ENCODE measurements at places on chromosomes 1 and 21.
A peak's percentile ranks its signal among the peaks of the same experiment; 100 is the strongest.

DNA sequence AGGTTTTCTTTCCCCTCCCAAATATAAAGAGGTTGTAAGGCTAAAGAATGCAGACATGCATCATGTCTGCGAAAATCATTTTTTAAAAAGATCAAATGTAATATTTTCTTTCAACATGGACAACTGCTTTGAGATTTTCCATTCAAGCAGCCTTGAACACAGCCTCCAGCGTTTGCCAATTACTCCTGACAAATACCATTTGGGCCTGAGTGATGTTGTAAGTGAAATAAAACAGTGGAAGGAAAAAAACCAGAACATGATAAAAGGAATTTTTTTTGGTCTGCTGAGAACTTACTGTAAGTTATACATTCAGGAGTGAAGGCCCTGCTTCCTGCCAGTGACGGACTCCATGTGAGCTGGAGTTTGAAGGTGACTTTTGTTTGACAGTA lies 37.2 kb downstream of the SETD4 start:
- DNase-seq = no peak

- DNase-seq = no peak
Observed at GRCh38 chr21:15616864-15617574, 112.8 kb upstream of the USP25 start.

- no peak for DNase-seq
Observed at GRCh38 chr1:192986110-192986747, 72.9 kb downstream of the UCHL5 start.

DNA sequence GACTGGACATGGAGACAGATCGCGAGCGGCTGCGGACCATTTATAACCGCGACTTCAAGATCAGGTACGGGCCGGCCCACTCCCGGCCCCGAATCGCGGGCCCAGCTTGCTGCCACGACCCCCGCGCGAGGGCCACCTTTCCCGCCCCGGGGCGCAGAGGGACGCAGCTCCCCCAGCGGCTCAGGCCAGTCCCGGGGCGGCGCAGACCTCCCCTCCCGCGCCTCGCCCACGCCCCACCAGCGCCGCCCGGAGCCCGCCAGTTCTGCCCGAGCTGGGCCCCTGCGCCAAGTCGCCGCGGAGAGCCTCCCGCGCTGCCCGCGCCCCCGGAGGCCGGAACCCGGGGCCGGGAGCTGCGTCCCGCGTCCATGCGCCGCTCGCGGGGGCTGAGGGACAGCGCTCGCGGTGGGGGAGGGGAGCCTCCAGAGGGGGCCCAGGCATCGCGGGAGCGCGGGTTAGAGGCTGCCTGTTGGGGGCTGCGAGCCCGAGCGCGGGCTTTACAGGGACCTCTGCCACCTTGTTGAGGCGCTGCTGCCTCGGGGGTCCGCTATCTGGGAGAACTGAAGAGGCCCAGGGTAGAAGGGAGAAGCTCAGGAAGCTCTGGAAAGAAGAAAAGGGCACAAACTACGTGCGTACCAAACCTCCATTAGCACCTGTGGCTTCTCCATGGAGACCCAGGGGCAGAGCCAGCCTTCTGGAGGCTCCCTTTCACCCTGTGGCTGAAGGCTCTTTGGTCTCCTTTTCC lies 698 bp downstream of the MOV10 start:
- DNase-seq = no peak

DNA sequence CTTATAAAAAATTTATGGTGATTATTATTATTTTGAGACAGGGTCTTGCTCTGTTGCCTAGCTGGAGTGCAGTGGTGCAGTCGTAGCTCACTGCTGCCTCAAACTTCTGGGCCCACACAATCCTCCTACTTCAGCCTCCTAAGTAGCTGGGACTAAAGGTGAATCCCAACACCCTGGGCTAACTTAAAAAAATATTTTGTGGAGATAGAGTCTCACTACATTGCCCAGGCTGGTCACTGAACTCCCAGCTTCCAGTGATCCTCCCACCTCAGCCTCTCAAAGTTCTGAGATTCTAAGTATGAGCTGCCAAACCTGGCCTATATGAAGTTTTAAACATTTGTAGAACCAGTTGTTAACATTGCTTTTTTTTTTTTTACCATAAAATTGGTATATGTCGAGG lies 18.2 kb downstream of the NFIA start:
- no peak for DNase-seq

DNA sequence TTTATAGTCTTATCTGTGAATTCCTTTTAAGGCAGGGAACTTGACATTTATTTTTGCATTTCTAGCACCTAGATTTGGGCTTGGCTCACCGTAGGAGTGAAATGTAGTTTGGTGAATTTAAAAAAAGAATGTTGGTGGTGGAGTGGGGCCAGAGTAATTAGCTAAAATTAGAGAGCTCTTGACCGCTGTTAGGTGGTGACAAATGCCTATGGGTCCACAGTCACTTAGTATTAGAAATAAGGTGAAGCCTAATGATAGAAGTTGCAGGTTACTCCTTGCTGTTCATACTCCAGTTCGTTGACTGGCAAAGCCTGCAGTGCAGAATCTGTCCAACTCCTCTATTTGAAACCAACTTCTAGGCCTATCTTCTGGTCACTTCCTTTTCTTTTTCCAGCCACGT lies 318.8 kb upstream of the NRIP1 start:
- DNase-seq = no peak

DNA sequence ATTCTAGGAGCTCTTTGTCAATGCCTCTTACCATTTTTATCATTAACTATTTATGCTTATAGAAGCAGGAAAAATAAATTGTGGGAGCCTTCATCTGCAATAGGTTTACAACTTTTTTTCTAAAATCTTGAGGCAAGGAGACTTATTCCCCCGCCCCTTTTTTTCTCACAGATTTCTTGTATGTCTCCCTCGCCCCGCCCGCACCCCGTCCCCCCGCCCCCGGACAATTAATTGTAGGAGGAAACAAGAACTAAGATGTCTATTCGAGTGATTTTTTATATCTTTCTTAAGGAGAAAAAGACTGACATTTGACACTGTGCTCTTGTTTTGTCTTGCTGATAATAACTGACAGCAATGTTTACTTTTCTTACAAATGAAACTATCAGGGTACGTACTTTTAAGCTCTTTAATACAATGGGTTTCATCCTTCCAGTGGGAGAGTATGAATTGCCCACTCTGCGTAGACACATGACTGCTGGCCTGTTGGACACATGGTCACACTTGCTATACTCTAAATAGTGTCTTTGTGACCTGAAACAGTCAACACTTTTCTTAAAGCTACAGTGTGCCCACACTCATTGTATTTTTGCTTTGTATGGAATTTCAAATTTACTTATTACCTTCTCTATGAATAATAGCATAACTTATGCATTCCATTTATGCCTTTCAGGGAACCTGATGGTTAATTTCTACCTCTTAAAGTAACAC lies 1.5 kb upstream of the IVNS1ABP start:
- no peak for DNase-seq

GRCh38 chr1:27057801-27058625 lies 45.4 kb upstream of the TENT5B start:
- peak; percentile 58 for DNase-seq

DNA sequence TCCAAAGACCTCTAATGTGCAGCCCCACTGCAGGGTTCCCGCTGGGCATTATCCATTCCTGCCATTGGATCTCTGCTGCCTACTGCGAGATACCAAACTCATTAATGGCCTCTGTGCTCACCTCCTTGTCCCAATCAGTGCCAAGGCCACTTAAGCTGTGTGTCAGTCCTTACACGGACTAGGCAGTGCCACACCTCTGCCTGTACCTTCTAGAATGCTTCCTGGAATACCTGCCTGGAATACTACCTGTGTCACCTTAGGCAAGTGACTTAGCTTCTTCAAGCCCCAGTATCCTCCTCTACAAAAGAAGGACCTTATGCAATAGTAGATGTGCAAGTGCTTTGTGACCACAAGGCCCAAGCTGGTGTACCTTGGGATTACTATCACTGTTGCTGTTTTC lies 100.1 kb downstream of the FOXD2 start:
- DNase-seq = no peak

- no peak for DNase-seq
Observed at GRCh38 chr1:2080884-2081283, 30.7 kb downstream of the PRKCZ start.

DNA sequence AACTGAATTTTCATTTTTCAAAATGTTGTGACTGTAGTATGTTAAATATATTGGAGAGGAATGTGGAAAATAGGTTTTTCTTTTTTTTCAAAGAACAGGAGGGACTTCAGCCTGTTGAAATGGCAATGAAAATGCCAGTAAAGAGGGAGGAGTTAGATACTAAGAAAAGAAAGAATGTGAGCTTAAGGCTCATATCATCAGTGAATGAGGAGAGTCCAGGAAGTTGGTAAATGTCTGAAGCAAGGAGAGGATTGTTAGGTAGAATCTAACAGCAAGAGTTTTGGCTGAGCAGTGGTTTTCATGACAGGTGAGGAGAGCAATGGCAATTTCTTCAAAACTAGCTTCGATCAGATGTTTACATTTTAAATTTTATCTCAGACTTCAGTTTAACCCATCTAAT lies 43.0 kb downstream of the PLA2G4A start:
- DNase-seq = no peak
